ENCODE measurements at places on chromosomes 12 and 14.

- no peak for DNase-seq
Measured at GRCh38 chr14:88630565-88630964, 67.7 kb downstream of the ZC3H14 start.

DNA sequence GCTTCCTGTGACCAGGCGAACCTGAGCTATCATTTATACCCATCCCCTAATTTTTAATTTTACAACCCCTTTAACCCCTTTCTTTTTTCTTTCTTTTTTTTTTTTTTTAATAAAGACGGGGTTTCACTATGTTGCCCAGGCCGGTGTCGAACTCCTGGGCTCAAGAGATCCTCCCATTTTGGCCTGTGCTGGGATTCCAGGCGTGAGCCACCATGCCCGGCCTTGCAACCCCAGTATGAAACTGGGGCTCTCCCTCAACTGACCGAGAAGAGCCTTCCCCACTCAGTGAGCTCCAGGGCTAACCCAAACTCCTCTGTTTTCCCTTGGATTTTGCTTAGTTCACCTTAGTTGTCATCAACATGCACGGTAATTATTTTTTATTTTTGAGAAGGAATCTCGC lies 992 bp downstream of the CPSF2 start:
- no peak for DNase-seq

GRCh38 chr14:96352708-96353107 lies 10.4 kb downstream of the ATG2B start:
- DNase-seq: no peak

- DNase-seq: no peak
Measured at GRCh38 chr14:70811050-70811449, 1.7 kb upstream of the MAP3K9 start.

DNA sequence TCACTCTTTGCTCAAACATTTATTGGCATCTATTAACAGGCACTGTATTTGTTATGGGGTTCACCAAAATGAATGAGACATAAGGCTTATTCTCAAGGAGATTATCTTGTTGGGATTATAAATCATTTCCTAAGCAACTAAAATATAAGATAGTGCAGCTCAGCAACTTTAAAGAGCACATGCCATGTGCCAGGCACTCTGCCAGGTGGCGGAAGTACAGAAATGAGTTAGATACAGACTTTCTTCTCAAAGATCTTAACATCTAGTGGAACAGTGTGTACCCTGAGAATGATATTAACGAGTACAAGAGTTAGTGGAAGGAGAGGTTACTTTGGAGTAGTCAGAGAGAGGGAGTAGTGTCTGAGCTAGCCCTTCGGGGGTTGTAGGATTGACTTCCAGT lies 28.4 kb upstream of the TOMM20L start:
- no peak for DNase-seq

DNA sequence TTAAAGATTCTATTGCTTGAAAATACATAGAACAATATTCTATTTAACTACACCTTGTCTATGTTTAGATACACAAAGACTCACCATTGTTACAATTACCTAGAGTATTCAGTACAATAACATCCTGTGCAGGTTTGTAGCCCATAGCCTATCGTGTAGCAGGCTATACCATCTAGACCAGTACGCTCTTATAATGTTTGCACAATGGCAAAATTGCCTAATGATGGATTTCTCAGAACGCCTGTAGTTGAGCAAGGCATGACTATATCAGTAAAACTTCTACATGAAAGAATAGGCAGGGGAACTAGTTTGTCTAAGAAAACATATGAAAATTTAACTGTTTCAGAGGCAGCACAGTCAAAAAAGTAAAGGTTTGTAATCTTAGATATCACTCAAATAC lies 375.9 kb downstream of the DAD1 start:
- DNase-seq: no peak

DNA sequence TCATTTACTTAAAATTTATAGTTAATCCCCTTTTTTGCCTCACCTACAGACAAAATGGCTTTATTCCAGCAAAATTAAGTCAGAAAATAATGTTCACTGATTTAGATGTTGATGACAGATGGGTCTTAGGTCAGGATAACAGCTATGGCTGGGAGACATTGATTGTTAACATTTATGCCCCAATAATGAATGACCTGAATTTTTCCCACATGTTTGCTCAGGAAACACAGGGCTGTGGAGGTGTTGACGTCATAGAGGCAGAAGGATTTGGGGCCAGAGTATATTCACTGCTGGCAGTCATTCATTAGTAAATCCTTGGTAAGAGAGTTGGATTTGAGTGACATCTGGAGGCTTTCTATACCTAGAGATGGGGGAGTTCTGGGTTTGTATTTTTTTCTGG lies 121.3 kb downstream of the PDE3A start:
- no peak for DNase-seq

GRCh38 chr14:93943052-93943451 lies 15.9 kb downstream of the FAM181A start:
- DNase-seq: no peak

DNA sequence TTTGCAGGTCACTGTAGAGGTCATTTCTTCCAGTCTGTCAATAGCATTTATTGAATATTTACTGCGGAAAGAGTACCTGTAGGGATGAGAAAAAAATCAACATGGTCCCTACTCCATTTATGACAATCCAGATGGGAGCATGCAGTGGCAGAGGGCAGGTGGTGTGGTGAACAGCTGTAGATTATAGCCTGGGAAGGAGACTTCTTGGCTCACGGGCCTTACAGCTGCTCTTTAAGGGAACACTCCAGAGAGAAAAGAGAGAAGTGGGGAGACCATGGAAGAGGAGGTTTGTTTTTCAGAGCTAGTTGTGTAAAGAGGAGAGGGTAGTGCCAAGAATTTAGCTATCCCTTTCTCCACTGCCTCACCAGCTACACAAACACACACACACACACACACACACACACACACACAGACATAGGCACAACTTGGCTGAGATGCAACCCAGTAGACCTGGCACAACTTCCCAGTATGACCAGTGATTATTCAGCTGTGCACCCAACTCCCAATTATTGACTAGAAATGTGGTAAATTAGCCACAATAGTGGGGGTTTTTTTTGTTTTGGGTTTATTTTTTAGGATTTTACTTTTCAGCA lies 41.0 kb downstream of the GPHB5 start:
- DNase-seq: no peak

DNA sequence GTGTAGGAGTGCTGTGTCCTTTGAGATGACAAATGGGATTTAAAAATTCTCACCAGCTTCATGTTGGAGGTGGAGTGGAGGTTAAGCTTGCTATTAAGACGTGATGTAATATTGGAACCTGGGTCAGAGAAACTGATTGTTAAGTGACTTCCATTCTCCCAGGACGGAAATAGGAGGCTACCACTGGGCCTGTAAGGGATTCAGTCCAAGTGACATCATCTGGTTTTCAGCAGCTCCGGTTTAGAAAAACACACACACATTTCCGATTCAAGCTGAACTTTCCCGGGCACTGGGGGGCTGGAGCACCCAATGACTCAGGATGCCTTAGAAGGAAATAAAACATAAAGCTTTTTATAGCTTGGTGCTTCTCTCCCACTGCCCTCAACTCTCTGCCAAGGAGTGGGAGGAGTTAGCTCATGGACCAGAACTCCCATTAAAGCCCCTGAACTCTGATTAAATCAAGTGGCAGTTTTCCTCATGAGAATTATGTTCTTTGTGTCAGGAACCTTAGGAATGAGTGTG lies 12.4 kb downstream of the CALM1 start:
- DNase-seq: no peak

DNA sequence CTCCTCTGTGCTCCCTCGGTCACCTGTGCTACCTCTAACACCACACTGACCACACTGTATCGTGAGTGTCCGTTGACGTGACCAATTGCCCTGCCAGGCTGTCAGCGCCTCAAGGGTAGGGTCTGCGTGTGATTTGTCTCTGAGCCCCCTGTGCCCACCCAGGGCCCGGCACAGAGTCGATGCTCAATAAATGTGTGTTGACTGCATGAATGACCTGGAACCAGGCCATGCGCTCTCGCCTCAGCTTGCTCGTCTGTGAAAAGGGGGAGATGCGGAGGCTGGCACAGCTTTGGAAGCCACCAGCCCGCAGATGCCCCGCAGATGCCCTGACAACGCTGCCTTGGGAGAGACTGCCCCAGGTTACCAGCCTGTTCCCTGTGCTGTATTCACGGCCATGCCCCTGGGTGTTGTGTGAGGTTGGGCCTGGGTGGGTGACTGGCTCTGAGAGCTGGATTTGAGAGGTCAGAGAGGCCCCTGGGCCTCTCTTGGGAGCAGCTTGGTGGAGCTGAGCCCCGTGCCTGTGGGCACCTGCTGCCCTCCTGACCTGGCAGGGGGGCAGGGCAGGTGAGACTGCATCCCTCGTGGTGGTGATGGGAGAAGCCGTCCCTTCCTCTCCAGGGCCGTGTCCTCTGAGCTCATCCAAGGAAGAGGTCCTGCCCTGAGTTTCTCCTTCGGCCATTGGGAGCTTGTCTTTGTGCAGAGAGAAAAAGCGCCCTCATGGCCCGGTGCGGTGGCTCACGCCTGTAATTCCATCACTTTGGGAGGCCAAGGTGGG lies 43.2 kb downstream of the CYP46A1 start:
- DNase-seq: no peak

- no peak for DNase-seq
Measured at GRCh38 chr12:95216711-95217376, 423 bp downstream of the FGD6 start.

DNA sequence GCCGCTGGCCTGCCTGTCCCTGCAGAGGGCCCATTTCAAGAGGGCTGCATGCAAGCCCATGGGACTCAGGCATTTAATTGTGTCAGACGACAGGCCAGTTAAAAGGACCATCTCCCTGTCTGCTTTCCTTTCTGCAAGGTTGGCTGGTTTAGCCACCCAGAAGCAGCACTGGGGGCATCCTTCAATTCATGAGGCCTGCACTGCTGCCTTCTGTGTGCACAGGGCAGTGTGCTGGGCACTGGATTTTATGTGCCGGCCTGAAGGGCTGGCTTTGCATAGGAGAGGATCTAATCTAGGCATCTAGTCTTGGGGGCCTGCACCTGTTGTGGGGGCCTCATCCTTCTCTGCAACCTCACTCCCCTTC lies 114.1 kb upstream of the FKBP4 start:
- DNase-seq: no peak

DNA sequence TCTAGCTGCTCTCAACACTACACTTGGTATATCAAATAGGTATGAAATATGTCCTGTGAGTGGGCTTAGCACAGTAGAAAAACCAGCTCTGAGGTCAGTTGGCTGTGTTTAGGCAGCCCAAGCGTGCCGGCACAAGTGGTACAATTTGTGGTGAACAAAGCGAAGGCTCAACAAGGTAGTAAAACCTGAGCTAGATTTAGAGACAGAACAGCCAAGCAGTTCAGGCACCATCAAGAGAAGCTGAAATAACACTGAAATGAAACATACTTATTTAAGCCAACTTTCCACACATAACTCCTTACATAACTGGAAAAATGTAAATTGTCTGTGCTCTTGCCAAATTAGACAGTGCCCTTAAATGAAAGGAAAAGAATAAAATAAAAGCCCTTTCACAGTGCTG lies 596.8 kb upstream of the FBXO33 start:
- DNase-seq: no peak

DNA sequence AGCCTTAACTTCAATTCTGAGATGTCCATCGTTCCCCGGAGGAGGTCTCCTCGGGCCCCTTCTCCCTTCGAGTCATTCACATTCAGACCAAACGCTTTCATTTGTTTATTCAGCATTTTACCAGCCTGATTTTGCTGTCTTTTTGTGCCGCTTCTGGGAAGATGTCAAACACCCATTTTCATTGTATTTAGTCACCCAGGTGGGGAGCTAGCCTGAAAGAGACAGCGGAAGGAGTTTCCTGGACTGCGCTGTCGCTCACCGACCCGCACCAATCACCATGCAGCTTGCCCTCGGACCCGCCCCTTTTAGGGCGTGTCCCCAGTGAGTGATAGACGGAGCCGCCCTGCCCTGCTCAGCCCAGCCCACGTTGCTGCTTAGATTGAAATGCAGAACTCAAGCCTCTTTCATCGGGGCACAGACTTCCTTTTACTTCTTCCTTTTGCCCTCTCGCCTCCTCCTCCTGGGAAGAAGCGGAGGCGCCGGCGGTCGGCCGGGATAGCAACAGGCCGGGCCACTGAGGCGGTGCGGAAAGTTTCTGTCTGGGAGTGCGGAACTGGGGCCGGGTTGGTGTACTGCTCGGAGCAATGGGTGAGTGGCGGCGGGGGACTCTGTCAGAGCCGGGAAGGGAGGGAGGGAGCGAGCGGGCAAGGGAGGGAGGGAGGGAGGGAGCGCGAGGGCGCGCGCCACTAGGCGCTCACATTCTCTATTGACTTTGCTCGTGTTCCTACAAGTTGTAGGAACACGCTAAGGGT lies at the start of gene PAX9:
PAX9 (plus strand) TSS at position 355 of the 752 bp plus-strand sequence; CDS start at position 585, 230 bp downstream.
- no peak for DNase-seq

DNA sequence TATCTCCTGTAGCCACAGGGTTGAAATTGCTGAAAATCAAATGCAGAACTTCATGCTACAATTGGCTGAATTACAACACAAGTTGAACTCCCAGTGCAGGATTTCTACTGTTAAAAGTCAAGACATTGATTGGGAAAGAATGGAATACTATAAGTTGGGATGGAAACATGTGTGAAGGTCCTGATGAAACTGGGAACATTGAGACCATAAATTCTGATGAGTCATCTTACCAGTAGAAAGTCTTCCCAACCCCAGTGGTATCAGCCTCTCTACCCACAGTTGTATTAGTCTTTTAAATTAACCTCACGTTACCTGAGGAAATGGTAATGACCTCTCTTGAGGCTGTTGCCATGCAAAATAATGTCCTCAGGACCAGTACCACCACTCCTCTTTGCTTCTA lies 27.4 kb upstream of the DYRK2 start:
- no peak for DNase-seq

GRCh38 chr12:105253866-105254513 lies 18.0 kb upstream of the APPL2 start:
- DNase-seq: no peak

GRCh38 chr14:30559638-30560091 lies 707 bp downstream of the G2E3 start:
- no peak for DNase-seq

GRCh38 chr12:101969-102878 lies 35.7 kb downstream of the IQSEC3 start:
- no peak for DNase-seq

DNA sequence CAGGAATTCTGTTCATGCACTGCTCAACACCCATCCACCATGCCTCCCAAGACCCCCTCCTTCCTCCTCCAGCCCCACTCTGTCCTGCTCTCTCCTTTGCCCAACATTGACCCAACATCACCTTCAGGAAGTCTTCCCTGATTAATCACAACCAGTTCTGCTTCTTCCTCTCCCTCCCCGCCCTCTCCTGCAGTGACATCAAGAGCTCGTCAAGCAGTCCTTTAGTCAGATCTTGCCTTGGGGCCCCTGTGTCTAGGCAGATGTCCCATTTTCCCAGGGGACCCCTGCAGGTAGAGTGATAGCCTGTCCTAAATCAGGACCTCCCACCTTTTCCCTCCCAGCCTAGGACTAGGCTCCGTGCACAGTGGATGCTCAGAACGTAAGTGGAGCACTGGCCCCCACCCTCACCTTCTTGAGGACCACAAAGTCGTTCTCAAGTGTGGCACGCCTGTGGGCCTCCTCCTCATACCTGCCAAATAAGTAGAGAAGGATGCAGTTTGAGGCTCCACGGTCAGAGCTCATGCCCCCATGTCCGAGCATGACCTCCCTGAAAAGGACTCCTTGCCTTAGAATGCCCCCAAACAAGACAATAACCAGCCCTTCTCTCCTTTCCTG lies 2.3 kb downstream of the KRT78 start:
- no peak for DNase-seq
